A549 (cell line): ENCODE measurements at places on chromosomes 11 and 22.
A peak's percentile ranks its signal among the peaks of the same experiment; 100 is the strongest.

GRCh38 chr11:133934599-133935550 is 21.9 kb downstream of the IGSF9B start:
- peak; percentile 43 for DNase-seq

- DNase-seq: peak; percentile 46
Observed at GRCh38 chr11:125091247-125091876, 20.1 kb downstream of the TMEM218 start.

GRCh38 chr22:37661160-37661924 is 2.8 kb downstream of the PDXP start:
- DNase-seq: no peak

- no peak for DNase-seq
Observed at GRCh38 chr22:50208939-50209892, 8.4 kb downstream of the SELENOO start.

GRCh38 chr11:31625868-31626267 is 116.3 kb downstream of the ELP4 start:
- no peak for DNase-seq

GRCh38 chr11:125685228-125685627 is 4.6 kb upstream of the ACRV1 start:
- DNase-seq: no peak

DNA sequence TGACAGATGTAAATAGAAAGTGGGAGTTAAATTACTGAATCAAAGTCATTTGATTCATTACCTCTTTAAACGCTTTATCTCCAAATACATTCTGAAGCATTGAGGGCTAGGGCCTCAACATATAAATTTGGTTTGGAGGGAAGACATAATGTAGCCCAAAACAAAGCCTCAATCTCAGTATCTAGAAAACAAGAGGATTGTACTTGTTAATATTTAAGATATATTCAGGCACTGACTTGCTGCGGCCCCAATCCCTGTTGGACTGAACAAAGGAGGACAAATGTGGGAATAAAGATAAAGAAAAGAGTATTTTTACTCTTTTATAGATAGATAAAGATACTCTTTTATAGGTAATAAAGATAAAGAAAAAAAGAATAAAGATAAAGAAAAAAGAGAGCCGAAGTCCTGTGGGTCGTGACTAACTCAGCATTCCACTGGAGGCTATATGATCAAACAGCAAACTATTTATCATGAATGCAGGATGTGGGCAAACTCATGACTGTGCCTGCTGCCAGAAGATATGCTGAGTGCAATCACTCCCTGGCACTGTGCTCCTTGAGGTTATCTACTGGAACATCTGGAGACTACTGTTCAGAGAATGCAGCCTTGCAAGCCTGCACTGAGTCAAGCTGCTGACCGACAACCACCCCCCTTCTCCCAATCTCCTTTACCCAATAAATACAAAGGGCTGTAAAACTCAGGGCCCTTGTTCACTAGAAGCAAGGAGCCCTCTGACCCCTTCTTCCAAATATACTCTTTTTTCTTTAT is 6.9 kb downstream of the OR10V1 start:
- peak; percentile 35 for DNase-seq

DNA sequence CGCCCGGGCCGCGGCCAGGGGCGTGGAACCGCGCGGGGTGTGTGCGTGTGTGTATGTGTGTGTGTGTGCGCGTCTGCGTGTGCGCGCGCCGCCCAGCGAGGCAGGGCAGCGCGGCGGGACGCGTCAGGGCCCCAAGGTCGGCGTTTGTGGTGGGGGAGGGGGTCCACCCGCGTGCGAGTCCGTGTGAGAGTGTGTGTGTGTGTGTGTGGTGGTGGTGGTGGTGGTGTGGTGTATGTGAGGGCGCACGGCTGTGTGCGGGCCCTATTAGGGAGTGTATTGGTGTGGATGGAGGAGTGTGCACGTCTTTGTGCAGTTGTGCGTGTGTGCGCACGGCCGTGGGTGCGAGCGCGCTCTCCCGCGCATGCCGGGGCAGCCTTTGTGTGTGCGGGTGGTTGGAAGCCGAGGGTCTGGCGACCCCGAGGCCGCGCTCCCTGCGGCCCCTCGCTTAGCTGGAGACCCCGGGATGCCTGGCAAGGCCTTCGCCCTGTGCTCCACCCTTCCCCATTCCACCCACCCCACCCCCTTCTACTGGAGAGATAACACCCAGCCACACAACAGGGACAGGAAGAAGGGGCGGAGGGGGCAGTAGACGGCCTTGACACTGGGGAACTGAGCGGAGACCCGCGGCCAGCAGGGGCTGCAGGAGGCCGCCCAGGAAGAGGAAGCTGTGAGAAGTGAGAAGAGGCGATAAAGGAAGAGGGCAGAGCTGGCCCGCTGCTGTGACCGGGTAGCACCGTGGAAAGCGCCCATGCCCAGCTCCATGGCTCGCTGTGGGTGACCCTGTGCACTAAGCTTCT is 528 bp upstream of the ARRB1 start:
- DNase-seq: peak; percentile 30

DNA sequence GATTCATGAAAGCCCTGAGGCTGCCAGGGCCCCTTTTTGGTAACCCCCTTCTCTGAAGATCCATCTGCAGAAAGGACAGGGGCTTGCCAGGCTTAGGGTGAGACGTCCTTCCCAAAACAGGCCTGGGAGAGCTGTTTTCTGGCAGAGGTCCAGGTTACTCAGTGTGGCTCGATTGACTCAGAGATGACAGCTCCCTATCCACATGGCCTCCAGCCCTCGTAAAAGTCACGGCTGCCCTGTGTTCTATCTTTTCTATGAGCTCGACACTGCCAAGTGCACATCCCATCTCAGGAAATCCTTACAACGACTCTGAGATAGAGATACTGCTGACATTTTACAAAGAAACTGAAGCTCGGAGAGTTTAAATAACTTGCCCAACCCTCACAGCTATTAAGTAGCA is 20.4 kb downstream of the ADAMTS8 start:
- no peak for DNase-seq

- DNase-seq: no peak
Observed at GRCh38 chr11:102546427-102546826, 15.9 kb upstream of the MMP7 start.

- no peak for DNase-seq
Observed at GRCh38 chr22:38758276-38758945, 2.6 kb upstream of the SUN2 start.

DNA sequence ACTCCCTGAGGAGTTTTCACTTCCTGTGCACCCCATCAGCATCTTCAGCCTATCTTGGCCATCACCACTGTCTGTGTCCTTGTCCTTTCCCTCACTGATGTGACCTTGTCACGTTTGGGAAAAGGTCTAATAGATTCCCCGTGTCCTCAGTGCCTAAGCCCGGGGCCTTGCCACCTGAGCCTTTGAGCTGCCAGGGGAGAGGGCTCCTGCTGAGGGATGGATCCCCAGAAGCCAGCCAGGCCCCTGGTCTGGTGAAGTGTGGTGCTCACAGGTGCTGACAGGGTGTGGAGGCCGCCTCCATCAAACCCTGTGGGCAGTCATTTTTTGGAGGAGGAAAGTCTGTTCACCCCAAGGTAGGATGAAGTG is 47.2 kb downstream of the GAB4 start:
- no peak for DNase-seq

DNA sequence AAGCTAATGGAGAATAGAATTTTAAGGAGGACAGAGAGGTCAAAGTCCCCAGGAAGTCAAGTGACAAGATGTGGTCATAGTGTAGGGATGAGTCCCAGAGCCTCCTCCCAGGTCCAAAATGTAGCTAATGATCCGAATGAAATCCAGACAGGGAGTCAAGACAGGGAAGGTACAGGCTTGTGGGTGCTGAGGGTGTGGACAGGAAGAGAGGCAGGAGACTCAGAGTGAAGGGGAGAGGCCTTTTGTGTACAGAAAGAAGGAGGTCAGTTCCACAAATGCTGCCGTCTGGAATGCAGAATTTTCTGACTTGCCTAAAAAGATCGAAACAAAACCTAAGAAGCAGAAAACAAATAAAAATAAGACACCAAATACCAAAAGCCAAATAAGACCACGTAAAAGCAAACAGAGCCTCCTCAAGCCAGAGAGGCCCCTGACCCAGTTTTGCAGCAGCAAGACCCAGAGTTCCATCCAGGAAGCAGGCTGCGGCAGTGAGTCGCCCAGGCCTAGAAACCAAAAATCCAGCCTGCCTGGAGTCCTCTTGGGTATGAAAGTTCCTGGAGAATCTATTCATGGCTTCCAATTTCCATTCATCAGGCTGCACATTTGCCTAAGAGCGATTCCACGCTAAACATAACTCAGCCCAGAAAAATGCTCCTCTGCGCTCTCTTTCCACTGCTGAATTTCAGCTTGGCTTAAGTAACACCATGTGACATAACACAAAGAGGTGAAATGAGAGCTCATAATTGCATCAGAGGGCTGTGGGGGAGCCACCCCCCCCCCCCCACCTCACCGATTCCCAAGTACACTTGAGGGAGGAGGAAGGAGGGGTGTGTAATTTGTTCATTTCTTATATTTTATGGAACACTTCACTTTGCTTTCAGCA is 71.2 kb downstream of the KIRREL3 start:
- DNase-seq: no peak

DNA sequence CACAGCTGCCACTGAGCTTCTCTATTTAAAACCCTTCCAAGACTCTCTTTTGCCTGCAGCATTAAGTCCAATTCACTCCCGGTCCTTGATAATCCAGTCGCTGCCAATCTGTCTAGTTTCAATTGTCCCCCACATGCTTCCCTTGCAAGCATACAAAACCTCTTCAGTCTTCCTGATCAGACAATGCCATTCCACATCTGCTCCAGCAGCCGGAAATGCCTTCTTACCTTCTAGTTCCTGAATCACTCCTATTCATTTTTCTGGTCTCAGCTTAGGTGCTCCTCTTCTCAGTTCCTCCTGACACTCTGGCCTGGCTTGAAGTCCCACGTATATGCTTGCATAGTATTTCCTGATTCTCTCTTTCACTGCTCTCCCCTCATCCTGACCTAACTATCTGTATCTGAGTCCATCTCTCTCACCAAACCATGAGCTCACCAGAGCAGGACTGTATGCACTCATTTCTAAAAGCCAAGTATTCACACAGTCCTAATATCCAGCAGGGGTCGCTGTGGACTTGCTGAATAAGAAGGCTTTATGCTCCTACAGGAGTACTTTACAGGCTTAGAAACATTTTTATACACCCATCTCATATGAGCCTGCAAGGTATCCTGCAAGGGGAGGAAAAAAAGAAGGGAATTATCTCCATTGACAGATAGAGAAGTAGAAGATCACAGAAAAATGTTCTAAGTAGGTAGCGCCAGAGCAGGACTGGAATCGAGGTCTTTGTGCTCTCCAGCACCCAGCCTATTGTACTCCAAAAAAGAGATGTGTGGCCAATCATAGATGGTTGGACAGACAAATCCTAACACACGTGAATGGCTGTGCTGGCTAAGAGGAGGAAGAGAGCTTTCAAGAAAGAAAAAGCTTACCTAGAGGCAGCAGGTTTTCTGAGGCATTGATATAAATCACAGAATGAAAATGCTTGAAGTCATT is 19.2 kb downstream of the XRRA1 start:
- DNase-seq: peak; percentile 60

- no peak for DNase-seq
Observed at GRCh38 chr11:978781-979180, 53.1 kb downstream of the AP2A2 start.

DNA sequence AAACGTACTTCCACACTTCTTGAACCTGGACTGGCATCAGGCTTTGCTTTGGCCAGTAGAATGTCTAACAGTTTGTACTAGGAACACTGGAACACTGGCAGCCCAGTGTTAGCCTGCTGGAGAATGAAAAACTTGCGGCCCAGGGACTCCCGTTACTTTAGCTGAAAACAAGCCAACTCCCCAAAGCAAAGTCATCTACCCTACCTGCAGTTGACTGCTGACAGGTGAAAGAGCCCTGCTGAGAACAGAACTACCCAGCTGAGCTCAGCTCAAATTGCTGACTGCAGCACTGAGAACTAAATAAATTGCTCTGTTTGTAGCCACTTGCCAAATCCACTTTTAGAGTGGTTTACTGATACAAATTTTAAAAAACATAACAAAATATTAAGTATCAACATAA is 342.5 kb downstream of the LRRC4C start:
- DNase-seq: no peak

- DNase-seq: no peak
Observed at GRCh38 chr22:36549033-36549432, 20.1 kb upstream of the EIF3D start.

- no peak for DNase-seq
Observed at GRCh38 chr11:92204731-92205130, 19.9 kb upstream of the FAT3 start.

- no peak for DNase-seq
Observed at GRCh38 chr11:11519184-11519583, 102.6 kb downstream of the GALNT18 start.

- no peak for DNase-seq
Observed at GRCh38 chr11:87775036-87775435, 400.2 kb downstream of the RAB38 start.

DNA sequence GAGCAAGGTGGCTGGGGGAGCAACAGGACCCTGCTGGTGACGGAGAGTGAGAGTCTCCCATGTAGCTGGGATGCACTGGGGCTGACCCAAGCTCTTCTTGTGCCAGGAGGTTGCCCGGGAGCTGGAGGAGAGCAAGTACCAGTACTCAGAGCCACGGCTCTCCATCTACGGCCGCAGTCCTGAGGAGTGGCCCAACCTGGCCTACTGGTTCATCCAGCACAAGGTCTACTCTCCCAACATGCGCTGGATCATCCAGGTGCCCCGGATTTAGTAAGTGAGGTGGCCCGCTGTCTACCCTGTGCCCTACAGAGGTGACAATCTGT is 40.4 kb downstream of the AMPD3 start:
- no peak for DNase-seq

- no peak for DNase-seq
Observed at GRCh38 chr11:27100534-27100933, 59.9 kb downstream of the BBOX1 start.

GRCh38 chr22:49322231-49322630 is 505.4 kb downstream of the BRD1 start:
- no peak for DNase-seq

GRCh38 chr11:76701294-76702040 is 30.9 kb upstream of the LRRC32 start:
- DNase-seq: no peak
